HFFc6 (cell line): ENCODE measurements at places on chromosomes 7 and 10. TPM values are rescaled to one million over a fixed set of nuclear protein-coding genes. Genes with fewer than 3 reads are reported as not detected.

Gene ASB15
- total RNA-seq, result not detected in 3 replicates

Gene RBAK
- 7.4 and 7.8 TPM in 2 replicates for total RNA-seq

Gene C10orf143
- total RNA-seq, result 2.6 to 3.7 TPM (median 3.3 TPM) in 3 replicates

Gene SRRM3
- 0.15 to 0.19 TPM in 2 of 3 replicates, not detected in the other for total RNA-seq

Gene PON3
- total RNA-seq, result not detected in 3 replicates

Gene NPTX2
- not detected in 3 replicates for total RNA-seq

Gene APBB1IP
- total RNA-seq, result 31.8 to 36.4 TPM (median 35.4 TPM) in 3 replicates

Gene DDIT4
- total RNA-seq, result 30.6 and 35.6 TPM in 2 replicates
